Head of caudate nucleus (tissue), 42 donors: ENCODE measurements at places on chromosomes 5 and 9.

- DNase-seq = no peak
These were observed 70.0 kb upstream of the ZSWIM6 start for GRCh38 chr5:61262080-61262479.

DNA sequence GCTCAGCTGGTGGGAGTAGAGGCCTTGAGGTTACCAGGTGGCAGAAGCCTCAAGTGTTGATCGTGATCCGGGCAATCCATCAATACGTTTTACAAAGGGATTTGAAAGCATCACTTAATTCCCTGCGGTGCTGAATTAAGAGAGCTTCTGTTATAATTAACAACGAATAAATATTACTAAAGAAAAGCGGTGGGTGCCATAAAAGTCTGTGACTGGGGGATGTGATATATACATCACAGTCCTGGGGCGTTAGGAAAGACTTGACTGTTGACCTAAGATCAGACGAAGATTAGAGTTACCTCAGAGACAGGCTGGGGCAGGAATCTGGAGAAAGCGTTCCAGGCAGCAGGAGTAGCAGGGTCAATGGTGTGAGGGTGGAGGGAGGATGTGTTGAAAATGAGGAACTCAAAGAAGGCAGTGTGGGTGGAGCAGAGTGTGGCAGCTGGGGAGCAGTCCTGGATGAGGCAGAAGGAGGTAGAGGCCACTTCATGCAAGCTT, 6.7 kb upstream of the C5orf63 start:
- DNase-seq = no peak

- no peak for DNase-seq
These were observed 339.0 kb upstream of the CTNND2 start for GRCh38 chr5:12242950-12243888.

DNA sequence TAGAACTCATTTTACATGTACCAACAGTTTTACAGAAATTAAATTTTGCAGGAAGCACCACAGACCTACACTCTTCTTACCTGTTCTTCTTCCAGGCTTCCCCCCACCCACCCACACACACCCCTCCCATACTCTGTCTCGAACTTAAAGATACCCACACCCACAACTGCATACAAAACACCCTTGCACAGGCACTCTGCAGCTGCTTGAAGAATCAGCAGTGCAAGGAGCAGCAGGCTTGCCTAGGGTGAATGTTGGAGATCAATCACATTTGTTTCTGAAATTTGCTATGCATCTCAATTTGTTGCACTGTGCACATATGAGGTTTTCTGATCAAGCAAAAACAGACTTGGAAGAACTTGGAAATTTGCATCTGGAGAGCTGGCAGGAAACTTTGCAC, 77.5 kb upstream of the TGFBR1 start:
- DNase-seq = peak; percentile 12

DNA sequence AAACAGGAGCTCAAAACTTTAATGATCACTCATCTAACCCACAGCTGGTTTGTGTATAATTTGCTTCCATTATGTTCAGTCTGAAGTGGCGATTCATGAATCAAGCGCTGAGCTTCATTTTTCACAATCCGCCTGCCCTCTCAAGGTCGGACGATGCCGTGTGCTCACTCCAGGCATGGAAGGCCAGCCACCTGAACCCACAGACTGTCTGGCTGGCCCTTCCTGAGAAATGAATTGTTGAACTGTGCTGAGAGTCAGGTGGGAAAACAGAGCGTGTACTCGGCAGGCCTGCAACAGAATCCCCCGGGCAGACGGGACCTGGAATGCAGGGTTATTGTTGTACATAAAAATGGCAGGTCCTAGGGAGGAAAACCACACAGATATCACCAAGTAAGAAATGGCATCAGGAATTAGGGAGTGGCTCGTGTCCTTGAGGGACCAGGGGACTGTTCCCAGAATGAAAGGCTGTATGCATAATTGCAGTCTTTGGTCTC, 375.7 kb downstream of the IRX2 start:
- DNase-seq = no peak

DNA sequence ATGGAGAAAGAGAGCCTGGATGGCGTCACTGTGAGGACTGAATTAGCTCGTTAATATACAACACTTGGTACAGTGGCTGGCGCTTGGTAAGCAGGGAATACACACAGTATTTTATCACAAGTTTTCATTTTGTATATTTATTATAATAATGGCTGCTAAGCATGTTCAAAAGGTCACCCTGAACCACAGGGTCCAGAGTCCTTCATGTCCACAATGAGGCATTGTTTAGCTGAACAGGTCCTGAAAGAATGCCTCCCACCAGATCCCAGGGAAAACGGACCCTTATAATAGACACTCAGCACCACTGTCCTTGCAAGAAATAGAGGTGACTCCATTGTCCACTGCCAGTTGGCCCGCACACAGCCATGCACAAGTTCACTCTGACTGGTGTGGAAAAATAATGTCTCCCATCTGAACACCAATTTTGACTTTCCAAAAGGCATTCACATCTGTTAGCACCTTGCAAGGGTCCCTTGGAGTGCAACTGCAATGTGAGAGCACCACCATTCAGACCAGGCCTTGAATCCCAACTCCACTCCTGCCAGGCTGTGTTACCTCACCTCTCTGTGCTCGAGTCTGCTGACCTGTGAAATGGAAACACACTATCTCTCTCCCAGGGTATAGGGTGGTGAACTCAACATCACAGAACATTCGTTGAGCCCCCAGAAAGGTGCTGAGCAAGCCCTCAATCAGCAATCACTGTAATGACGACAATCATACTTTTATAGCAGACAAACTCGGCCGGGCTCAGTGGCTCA, 3.9 kb downstream of the VDAC1 start:
- no peak for DNase-seq

DNA sequence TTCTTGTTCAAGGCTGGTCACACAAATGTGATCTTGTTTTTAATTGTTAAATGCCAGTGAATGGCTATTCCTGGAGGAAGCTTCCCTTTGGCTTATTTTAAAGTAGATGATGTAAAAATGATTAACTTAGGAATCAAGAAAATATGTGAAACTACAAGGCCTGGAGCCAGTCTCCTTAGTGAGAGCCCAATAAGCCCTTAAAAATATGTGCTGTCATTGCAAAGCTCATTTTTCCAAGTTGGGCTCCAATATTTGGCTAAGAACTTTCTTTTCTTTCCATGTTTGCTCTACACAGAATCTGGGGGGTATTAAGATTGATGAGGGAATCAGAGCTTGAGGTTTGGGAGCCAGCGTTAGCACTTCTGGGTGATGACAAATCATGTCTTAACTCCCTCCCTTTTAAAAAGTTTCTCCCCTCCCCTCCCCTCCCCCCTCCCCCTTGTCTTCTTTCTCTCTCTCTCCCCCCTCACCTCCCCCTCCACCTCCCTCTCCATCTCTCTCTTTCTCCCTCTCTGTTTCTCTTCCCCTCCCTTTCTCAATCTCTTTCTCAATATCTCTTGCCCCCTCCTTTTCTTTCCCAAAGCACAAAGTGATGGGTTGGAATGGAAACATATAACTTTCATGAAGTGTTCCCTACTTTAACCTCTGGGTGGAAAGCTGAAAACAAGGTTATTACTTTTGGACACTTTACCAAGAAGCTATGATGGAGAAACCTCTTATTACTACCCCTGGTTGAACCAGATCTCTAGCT, 86.0 kb downstream of the FBXL7 start:
- no peak for DNase-seq

DNA sequence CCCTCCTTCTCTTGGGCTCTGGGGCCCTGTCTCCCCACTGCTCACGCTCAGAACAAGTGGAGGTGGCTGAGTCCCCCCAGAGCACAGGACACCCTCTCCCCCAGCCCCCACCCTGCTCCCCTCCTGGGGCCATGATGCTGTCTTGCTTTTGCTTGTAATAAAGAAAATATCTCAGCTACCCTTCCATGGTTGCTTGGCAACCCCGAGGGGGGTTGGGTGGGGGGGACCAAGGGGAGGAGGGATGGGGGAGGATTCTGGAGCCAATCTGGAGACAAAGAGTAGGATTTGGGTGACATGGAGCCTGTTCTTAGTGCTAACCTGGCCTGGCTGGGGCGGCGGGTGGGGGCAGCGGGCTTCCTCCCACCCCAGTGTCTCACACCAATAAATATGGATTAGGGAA, 16.1 kb upstream of the CERCAM start:
- DNase-seq = no peak

GRCh38 chr5:170603578-170604565, 100.1 kb downstream of the KCNIP1 start:
- DNase-seq = peak; percentile 52

- DNase-seq = no peak
These were observed 55.6 kb downstream of the GPR21 start for GRCh38 chr9:123089040-123089439.

- no peak for DNase-seq
These were observed 186.3 kb downstream of the AOPEP start for GRCh38 chr9:94912700-94913249.

- DNase-seq = no peak
These were observed 72.3 kb downstream of the SLCO4C1 start for GRCh38 chr5:102223542-102224477.

GRCh38 chr5:169670769-169671525, 33.9 kb downstream of the DOCK2 start:
- no peak for DNase-seq

DNA sequence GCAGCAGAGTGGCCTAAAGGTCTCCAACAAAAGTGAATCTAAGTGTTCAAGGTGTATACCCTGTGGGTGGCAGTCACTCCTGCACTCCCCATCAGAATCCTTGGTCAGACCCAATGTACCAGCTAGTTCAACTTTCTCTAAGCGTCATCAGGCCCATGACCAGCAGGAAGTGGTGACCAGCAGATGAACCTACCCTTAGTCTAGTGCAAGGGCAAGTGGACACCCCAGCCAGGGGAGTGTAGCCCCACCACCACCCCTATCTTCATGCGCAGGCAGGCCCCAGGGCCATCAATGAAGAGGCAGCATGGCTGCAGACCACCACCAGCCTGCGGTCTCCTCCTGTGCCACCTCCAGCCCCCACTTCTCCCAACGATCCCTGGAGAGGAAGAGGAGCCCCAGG, 213.1 kb downstream of the AGTPBP1 start:
- DNase-seq = no peak

- DNase-seq = peak; percentile 63
These were observed 129.8 kb downstream of the SLC12A2 start for GRCh38 chr5:128213340-128213739.

DNA sequence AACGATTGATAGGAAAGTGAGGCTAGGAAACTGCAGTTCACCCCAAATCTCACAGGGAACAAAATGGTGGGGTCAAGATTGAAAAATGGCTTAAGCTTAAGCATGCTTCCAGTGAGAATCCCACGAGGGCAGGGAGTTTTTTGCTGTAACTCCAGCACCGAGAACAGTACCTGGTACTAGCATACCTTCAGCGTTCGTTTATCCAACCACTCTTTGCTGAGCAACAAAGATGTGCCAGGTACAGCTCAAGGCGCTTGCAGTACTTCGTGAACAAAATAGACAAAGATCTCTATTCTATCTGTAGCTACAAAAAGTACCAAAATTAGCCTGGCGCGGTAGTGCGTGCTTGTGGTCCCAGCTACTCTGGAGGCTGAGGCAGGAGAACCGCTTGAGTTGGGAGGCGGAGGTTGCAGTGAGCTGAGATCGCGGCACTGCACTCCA, 778 bp upstream of the PPP6C start:
- peak; percentile 19 for DNase-seq

- no peak for DNase-seq
These were observed 3.1 kb downstream of the CCDC183 start for GRCh38 chr9:136799079-136799853.

DNA sequence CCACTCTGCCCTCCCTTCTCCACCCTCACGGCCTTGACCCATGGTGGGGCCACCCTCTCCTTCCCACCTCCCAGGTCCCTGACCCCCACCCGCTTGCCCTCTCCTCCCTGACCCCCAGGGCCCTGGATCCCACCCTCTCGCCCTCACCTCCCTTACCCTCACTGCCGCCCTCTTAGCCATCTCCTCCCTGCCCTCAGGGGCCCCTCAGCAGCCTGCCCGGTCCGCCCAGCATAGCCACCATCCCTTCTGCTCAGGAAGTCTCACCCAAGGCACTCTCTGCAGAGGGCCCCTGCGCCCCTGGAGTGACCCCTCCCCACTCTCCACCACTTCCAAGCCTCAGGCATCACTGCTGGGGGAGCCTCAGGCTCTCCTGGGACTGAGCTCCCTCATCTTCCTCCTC, 66.3 kb downstream of the MRPL36 start:
- no peak for DNase-seq

DNA sequence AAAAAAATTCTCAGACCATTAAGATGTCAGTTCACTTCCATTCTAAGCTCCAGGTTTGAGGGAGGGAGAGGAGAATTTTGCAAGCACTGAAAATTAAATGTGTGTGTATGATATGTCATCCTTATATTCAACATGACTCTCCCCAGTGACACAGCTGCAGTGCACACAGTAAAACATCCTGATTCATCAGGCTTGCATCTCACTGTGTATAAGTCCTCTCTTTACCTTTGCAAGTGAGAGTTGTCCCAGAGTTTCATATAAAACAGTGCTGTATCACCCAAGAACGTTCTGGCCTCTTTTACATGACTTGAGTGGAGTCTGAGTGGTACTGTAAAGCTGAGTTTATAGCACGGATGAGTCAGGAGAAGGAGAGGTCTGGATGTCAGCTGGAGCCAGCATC, 50.0 kb downstream of the DMRT2 start:
- DNase-seq = no peak

GRCh38 chr5:109469896-109470662, 60.3 kb upstream of the PJA2 start:
- DNase-seq = no peak

- no peak for DNase-seq
These were observed 128.1 kb downstream of the SEMA6A start for GRCh38 chr5:116446356-116447005.

DNA sequence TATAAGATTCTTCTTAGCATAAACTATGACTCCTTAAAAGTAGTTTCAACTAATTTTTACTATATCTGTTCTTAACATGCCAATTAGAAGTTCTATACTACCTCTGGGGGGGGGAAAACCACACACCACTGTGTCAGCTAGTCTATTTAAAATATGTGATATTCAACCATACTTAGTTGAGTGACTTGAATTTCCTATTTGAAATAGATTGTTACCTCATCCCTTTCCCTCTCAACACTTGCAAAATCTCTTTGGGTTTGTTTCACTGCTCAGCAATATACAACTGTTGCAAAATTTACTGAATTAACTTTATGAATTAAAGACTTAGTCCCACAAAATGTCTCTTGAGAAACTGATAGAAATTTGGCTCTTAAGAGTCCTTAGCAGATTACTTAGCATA, 151.1 kb upstream of the POU5F2 start:
- no peak for DNase-seq

DNA sequence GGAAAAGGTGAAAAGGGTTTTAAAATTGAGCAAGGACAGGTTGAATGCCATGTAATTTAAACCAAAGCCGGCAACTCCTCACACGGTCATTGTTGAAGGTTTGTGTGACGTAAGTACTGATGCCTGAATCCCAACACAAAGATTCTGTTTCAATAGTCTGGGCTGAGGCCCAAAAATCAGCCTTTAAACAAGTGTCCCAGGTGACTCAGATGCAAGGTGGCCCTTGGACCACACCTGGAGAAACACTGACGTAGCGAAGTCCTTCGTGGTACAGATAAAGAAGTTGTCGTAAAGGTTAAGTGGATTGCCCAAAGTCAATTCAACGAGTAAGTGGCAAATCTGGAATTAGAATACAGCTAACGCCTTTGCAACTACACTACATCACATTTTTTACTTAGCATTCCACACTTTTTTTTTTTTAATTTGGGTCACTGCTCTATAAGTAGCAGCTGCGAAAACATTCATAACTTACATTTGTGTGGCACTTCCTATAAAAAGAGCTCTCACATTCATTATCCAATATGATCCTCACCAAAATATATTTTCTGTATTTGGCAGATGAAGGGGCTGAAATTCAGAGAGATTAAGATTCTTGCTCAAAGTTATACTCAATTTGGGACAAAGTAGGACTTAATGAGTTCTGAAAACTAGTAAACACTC, 111.3 kb downstream of the LPAR1 start:
- no peak for DNase-seq
